Immature natural killer cell (primary cell): ENCODE measurements at places on chromosomes 12 and 14.

DNA sequence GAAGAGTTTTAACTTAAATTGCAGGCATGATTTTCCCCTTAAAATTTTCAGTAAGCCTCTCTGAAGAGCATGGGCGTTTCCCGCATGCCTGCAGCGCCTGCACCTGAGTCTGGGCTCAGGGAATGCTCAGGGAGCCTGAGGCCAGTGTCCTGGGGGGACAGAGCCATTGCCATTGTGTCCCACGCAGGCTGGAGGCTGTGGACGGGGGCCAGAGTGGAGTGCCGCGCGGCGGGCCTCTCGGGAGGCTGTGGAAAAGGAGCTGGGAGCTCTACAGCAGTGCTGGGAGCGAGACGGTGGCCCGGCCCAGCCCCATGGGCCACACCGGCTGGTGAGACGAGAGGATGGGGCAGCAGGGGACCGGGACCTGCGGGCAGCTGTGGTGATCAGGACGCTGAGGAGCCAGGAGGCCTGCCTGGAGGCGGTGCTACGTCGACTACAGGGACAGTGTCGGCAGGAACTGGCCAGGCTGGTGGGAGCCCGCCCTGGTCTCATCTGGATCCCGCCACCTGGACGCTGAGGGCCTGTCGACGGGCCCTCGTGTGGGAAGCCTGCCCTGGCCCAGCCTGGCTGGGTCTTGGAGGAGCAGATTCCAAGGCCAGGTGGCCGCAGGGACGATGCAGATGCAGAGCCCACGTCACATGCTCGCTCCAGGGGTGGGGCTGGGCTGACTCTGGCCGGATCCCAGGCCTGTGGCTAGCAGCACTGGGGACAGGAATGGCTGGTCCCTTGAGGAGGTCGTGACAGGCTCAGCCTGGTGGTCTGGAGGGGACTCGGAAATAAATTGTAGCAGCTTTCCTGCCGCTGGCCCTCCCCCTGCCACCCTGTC, 7.6 kb downstream of the TEDC1 start:
- no peak for DNase-seq

- no peak for DNase-seq
Observed at GRCh38 chr12:69765515-69765914, 26.9 kb downstream of the RAB3IP start.

GRCh38 chr14:72104011-72104613, 171.9 kb downstream of the RGS6 start:
- DNase-seq = peak; percentile 0

DNA sequence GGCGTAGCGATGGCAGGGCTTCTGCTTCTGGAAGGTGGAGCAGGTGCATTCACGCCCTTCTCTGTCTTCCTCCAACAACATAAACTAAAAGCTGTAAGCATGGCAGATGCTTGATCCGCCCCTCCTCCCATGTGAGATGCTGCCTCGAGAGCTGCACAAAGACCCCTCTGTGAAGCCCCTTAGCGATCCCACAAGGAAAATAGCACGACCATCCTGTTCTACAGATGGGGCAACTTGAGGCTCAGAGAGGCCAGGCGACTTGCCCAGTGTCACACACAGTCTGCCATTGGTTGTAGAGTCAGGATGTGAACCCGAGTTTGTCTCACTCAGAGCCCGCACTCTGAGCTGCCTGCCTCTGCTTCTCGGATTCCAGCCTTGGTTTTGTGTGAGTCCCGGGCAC, 144.4 kb downstream of the SCARB1 start:
- no peak for DNase-seq

GRCh38 chr12:98606359-98606988, 13.0 kb downstream of the SLC25A3 start:
- no peak for DNase-seq

GRCh38 chr12:83470749-83471148, 784.0 kb downstream of the TMTC2 start:
- DNase-seq = no peak

DNA sequence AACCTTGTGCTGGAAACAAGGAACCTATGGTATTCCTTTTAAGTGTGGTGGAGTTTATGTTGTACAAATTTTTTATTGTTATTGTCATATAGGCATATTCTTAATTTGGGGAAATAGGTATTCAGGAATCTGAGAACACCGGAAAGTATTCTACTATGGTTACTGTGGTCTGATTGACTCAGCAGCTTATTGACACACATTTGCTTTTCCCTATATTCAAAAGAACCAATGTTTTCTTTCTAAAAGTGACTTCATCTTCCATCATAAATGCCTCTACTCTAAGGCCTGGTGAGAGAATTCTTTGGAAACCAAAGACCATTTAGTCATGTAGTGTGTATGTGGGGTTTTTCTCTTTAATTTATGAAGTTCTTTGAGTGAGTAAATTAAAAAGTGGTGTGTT, 474.8 kb downstream of the TMTC2 start:
- no peak for DNase-seq

DNA sequence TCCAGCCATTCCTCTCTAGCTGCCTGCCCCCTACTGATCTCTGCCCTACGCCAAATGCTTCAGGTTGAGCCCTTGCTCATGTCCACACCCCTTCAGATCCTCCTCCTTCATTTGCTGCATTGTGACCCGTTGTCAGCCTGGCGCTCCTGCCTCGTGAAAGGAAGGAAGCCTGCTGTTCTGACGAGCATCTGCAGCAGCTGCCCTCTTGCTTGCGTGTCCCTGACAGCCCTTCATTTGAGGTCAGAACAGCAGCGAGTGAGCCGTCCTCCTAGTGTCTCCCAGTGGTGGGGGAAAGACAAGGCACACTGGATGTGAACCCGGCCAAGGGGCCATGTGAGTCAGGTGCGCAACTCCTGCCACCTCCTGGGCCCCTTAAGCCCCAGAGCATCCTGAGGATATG, 3.0 kb upstream of the PIANP start:
- no peak for DNase-seq

DNA sequence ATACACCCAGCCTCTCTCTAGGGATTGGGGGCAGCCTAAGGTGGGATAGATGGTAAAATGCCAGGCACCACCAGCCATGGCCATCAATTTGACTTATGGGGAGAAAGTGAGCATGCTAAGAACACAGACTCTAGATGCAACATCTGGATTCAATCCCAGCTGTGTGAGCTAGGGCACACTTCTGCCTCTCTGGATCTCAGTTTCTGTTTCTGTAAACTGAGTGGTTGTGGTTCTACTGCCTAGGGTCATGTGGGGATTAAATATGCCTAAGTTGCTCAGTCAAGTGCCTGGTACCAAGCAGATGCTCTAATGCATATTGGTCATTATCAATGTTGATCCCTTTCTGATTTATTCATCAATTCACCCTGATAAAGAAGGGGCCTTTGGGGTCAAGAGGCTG, 12.6 kb upstream of the OAS1 start:
- DNase-seq = no peak

- DNase-seq = no peak
Observed at GRCh38 chr12:92162079-92162478, 16.4 kb upstream of the BTG1 start.

GRCh38 chr12:116598311-116599284, 39.4 kb downstream of the MAP1LC3B2 start:
- no peak for DNase-seq

DNA sequence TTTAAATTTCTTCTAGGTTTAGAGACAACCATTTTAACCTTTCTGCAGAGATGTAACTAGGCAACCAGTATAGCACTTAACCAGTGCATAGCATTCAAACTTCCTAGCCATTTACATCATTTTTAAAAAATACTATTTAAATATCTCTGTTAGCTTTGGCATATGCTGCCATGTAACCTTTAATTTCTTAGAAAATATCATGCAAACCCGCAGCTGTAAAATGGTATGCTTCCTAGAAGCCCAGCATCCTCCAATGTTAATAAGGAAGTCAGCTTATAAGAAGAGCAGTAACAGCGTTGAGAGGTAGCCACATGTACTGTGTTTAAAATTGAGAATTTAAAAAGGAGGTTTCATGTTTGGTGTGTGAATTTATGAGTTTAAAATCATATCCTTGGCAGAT, 22.8 kb downstream of the GNG2 start:
- DNase-seq = no peak

DNA sequence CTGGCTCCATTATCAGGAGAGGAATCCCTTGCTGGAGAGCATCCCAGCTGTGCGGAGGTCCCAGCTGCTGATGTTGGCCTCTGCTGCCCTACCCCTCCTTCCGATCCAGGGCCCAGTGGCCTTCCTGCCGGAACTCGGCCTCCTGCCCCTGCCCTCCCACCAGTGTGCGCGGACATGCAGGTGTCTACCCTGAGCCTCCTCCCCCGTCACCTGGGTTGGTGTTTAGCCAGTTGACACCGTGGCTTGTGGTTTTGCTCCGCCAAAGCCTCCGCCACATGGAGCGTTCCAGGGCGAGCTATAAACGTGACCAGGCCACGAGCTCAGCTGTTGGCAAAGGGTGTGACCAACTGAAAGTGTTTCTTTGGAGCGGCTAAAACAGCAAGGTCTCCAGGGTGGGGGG, 1104.3 kb downstream of the BCL11B start:
- DNase-seq = peak; percentile 9

DNA sequence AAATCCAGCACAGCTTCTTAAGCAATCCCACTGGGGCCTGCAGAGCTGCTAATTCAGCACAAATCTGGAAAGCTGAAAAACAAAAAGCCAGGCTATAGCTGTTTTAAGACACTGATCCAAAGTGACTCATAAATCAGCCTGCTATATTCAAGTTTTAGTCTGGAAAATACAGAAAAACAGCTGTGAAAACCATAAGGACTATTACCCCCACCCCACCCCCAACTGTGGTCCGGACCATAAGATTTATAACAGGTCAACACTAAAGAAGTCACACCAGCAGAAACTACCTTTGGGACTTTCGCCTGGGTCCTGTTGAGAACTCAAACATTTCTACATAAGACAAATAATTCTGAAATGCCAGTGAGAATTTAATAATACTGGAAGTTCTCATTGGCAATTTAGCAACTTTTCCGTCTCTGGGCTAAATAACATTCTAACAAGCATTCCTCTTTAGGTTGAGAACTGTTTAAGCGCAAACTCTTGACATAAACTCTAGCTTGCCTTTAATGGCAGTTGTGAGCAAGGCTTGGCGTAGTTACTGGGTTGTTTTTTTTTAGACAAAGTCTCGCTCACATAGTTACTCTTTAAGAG, 3.3 kb downstream of the LRIG3 start:
- DNase-seq = no peak

GRCh38 chr12:101745481-101745880, 6.2 kb upstream of the SYCP3 start:
- no peak for DNase-seq

GRCh38 chr12:1530592-1531152, 63.7 kb downstream of the FBXL14 start:
- DNase-seq = peak; percentile 6

DNA sequence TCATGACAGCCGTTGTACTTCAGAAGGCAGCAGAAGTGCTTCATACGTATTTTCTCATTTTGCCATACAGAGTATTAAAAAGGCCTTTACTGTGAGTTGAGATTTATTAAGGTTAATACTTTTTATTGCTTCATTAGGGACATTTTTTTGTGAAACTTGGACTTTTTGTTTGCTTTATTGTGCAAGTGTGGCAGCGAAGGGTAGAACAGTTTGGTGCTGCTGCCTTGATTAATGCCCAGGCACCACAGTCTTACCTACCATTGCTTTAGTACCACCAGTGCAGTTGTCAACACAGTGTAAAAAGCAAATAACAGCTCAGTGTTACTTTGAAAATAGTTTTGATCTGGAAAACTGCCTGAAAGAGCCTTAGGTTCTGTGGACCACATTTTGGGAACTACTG, 147.4 kb downstream of the PCNX1 start:
- DNase-seq = no peak

DNA sequence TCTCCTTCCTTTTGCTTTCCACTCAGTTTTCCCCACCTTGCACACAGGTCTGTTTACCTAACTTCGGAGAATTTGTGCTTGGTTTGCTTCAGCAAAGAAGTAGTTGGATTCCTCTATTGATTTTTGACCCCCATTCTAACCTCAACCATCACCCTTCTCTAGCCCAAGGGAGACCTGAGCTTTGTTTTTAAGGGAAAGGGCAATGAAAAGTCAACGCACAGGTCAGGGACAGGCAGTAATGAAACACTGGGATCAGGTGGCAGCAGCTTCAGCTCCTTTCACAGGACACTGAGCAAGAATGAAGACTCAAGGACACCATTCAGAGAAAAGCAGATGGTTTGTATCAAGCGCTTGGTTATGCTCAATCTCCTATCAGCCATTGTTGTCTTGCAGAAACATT, 46.9 kb upstream of the KRR1 start:
- DNase-seq = no peak

DNA sequence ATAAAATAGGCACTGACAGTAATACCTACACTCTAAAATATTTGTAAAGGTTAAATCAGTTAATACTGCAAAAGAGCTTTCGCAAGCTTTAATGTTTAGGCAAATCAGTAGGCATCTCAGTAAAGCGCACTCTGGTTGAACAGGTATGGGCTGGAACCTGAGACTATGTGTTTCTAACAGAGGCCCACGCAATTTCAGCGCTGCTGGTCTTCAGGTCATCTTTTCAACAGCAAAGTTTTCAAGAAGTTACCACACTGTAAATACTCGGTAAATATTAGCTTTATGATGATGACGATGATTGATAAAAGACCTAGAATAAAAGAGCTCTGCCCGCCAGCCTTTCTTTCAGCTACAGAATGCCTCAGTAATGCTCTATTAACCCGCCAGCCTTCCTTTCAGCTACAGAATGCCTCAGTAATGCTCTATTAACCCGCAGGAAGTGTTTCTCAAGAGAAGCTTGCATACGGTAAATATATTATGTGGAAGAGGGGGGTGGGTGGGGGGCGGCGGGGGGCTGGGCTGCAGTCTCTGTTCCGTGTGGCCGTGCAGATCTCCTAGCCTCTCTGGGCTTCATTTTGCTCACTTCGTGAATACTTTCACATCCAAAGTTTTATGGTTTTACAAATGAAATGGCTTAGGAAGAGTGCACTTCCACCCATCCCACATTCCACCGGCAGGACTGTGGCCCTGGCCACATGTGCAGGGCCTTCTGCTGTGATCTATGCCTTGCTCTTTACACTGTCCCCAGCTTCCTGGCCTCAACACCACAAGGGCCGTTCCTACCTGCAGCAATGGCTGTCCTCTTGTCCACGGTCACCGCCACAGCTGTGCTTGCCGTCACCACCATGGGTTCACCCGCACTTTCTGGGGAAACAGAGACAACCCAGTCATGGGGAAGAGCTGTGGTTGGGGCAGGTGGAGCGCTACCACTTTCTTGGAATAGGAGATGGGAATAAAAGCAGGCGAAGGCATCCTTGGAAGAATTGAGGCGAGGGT, 19.9 kb downstream of the LRTM2 start:
- DNase-seq = no peak

DNA sequence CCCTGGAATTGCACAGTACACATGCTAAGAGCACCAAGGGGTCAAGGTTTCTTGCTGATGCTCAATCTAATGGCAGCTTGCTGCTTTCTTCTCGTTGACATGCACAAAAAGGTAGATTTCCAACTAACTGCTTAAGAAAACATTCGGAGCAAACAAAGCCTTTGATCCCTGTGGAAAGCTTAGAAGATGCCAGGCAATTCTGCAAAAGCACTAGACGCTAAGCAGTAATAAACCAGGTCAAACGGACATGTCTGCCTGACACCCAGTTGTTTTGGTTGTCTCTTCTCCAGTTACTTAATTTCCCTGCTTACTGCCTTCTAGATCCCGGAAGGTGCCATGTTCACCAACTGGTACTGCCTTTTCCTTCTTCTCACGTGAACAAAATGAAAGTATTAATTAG, 100.5 kb upstream of the TMCC3 start:
- no peak for DNase-seq

- DNase-seq = no peak
Observed at GRCh38 chr14:92417759-92418158, 94.8 kb downstream of the SLC24A4 start.
